ENCODE measurements at places on chromosomes 4 and X.

DNA sequence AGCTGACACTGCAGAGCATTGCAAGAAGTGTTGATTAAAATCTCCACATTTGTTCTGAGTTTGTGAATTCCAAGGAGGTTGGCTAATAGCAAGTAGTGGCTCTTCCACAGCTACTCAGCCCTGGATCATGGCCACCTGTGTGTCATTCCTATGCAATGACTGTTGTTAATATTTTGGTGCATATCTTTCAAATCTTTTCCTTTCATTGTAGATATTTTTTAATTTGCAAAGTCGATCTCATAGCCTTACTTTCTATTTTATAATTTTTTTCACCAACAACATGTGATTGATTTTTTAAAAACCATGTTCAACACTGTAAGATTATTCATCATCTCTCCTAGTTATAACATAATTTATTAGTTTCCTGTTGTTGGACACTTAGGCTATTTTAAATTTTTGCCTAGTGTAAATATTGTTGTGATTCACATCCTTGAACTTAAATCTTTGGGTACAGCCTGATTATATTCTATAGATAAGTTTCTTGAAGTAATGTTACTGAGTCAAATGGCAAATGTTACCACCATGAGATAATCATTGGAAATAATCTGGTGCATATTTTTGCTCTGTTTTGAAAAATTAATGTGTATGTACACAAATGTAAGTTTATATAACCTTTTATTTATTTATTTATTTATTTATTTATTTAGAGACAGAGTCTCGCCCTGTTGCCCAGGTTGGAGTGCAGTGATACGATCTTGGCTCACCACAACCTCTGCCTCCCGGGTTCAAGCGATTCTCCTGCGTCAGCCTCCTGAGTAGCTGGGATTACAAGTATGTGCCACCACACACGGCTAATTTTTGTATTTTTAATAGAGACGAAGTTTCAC lies 17.1 kb upstream of the ARHGAP10 start:
- no peak for DNase-seq

- no peak for DNase-seq
Measured at GRCh38 chr4:121061215-121061614, 11.1 kb downstream of the NDNF start.

DNA sequence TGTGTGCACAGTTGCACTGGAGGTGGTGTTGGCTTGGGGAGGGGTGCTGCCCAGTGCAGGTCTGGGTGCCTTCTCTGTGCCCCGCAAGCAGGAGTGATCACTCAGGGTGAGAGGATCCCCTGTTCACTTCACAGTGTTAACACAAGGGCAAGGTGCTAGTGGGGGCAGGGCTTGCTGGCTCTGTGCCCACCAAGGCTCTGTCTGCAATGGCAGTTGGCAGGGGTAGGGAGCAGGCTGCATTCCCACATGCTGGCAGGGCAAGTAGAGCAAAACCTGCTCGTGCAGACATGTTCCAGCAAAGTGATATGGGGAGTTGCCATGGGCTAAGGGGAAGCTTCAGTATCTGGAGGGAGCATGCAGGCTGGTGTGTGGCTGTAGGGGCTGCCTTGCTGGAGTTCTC lies 428.0 kb downstream of the ZNF674 start:
- no peak for DNase-seq

- no peak for DNase-seq
Measured at GRCh38 chr4:79233820-79234219, 92.0 kb downstream of the NAA11 start.

GRCh38 chrX:40485102-40485826 lies 95.5 kb upstream of the ATP6AP2 start:
- DNase-seq, result no peak

All from RWPE2 (cell line).